GM23248 (cell line): ENCODE measurements at places on chromosomes 4 and X. TPM values are rescaled to one million over a fixed set of nuclear protein-coding genes. Genes with fewer than 3 reads are reported as not detected.

- H3K36me3 ChIP-seq = no peaks in the 10 kb centered on the region
- no peaks in the 10 kb centered on the region for H3K4me1 ChIP-seq
- no peak overlapping the region for H3K4me3 ChIP-seq
- H3K27me3 ChIP-seq = no peaks in the 10 kb centered on the region
Measured at GRCh38 chr4:88447371-88448095, 9.4 kb upstream of the HERC5 start.

- no peak overlapping the region for H3K27ac ChIP-seq
- H3K27me3 ChIP-seq = no peaks in the 10 kb centered on the region
- no peak overlapping the region for H3K4me3 ChIP-seq
Measured at GRCh38 chrX:22686138-22686541, 313.6 kb upstream of the DDX53 start.

The CCKAR gene
- not detected in 2 replicates for polyA plus RNA-seq

GRCh38 chrX:97372001-97372766, 488.5 kb downstream of the RPA4 start:
- no peak for DNase-seq
- no peak overlapping the region for H3K27ac ChIP-seq
- H3K27me3 ChIP-seq = no peaks in the 10 kb centered on the region
- no peaks in the 10 kb centered on the region for H3K4me1 ChIP-seq

DNA sequence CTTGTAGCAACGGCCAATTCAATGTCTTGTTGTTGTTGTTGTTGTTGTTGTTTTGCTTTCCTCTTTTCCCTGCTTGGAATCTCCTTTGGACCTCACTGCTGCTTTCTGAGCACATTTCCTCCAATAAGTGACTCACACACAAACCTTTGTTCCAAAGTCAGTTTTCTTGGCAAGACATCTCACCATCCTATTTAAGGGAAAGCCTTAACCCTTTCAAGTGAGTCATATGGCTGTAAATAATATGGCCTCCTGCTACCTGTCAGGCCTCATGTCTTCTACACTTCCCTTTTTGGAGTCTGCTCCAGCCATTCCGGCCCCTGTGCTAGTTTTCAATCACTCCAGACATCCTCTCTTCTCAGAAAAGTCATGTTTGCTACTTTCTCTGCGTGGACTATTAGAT, 79.5 kb upstream of the MAGEB10 start:
- H3K36me3 ChIP-seq = no peaks in the 10 kb centered on the region
- no peak for DNase-seq
- H3K27me3 ChIP-seq = no peaks in the 10 kb centered on the region
- no peaks in the 10 kb centered on the region for H3K4me1 ChIP-seq

The MAGEC1 gene
- not detected in 2 replicates for polyA plus RNA-seq
